ENCODE measurements at places on chromosomes 3 and 15.

GRCh38 chr3:76699846-76700245 lies 340.1 kb upstream of the ROBO2 start:
- DNase-seq, result no peak

GRCh38 chr3:158355623-158356588 lies 215.1 kb upstream of the MLF1 start:
- no peak for DNase-seq

- peak; percentile 57 for DNase-seq
These were observed 48.4 kb downstream of the TMEM44 start for GRCh38 chr3:194584866-194585265.

GRCh38 chr3:146550070-146550615 lies 5.7 kb upstream of the PLSCR1 start:
- no peak for DNase-seq

- no peak for DNase-seq
These were observed 20.7 kb upstream of the TIMP4 start for GRCh38 chr3:12179441-12179840.

DNA sequence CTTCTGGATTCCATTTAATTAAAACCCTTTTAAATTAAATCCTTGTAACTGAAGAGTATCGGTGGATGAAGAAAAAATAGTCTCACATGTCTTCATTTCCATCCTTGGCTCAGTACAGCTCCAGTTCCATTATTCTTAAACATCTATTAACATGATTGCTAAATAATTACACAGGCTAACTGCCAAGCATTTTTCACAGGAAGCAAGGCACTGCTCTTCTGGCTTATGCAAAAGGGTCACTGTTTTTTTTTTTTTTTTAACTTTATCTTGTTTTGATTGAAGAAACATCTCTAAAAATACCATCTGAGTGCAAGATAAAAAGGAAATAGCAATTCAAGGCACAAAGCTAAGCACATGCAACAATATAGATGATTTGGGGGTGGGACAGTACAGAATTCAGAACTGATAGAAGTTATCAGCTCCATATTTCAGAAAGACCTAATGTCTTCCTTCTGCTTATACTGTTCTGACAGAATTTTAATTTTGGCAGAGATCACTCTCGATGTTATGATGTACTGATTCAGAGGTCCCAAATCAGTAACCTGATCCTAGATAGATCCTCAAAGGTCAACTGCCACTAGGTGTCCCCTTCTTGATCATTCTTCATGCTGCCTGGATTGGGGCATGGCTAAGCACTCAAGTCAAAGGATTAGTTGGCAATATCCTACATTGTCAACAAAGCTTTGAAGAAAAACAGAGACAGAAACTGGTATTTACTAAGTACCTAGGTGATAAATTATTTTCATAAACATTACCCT lies 57.8 kb upstream of the ACTC1 start:
- peak; percentile 74 for DNase-seq

DNA sequence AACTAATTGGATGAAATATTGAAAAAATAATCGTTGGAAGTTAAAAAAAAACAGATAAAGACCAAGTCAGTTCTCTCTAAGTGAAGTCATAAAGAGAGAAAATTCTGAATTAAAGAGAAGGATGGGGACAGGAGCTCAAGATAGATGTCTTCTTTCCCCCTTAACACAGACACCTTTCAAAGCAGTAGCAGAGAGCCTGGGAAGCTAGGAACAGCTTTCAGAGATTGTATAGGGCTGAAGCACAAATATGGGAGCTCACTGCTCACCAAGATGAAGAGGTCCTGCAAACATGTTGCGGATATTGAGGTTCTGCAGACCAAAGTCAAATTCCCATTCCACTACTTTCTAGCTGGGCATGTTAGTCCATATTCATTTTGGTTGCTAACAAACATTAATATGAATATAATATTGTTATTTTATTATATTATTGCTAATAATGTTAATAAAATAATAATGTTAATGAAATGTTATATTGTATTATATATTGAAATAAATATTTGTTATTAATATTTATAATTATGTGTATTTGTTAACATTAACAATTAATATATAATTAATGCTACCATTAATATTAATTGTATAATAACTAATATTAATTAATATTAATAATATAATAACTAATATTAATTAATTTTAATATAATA lies 319.1 kb downstream of the OXSM start:
- DNase-seq, result no peak

Data from EH (cell line).